T-helper 9 cell (primary cell): ENCODE measurements at places on chromosomes 3 and 15.

DNA sequence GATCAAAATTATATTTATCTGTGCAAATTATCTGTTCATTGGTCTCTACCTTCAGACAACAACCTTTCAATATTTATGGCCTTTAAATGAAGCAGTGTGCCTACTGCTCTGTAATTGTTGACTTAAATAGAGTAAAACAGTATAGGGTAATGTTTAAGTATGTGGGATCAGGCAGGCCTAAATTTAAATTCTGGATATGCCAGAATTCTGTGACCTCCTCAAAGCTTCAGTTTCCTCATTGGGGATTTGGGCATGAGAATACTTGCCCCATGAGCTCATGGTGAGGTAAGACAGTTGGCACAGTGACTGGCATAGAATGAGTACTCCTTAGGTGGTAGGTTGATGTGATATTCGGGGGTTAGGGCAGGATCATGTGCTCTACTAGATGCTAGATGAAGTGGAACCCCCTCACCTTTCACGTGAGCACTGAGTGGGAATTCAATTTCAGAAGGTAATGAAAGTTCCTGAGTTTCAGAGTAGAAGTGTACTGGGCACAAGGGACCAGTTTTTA lies 14.9 kb downstream of the ARL8B start:
- DNase-seq = no peak

- DNase-seq = no peak
These were observed 47.9 kb downstream of the IGSF11 start for GRCh38 chr3:118986734-118987133.

DNA sequence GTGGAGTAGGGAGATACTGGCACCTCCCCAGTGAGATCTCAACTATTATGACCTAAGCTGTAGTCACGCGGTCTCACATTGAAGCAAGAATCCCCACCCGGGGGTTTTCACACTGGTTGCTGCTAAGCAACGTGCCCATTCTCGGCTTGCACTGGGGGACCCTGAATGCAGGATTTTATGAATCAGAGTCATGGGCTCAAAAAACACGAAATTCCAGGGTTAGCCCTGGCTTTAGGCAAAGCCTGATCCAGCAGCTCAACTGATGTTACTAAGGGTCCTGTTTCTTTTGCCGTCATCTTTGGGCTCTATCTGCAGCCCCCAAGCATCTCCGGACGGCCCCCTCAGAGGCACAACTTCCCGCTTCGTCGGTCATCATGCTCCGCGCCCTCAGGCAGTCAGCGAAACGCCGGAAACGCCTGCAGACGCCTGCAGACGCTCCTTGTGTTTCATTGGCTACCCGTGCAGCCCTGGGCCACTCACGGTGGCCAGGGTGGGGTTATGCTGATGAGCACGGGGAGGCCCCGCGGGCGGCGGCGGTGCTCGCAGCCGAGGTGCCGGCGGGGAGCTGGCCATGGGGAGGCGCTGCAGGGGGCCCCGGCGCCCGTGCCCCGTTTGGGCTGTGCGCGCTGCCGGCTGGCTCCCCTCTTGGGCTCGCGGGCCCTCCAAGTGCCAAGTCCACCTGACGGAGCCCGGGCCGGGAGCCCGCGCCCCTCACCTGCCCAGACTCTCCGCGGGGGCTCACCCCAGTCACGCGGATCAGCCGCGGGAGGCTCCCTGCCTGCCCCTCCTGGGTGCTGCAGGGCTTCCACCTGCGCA lies 25.8 kb downstream of the EFCC1 start:
- DNase-seq = peak; percentile 82

DNA sequence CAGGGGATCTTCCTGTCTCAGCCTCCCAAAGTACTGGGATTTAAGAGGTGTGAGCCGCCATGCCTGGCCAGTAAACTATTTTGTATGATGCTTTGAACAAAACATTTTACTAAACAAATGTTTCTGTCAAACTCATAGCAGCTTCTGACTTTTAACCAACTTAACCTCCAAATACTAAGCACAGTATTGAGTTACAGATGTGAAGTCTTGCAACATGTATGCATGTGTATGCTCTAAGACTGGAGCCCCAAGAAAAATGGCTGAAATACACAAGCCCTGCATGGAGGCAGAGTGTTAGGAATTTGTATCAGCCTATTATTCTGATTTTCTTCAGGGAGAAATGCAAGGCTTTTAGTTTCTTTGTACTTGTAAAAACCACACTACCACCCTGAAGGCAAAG lies 137.1 kb downstream of the CBLB start:
- no peak for DNase-seq

- DNase-seq = no peak
These were observed 120.5 kb downstream of the POLR2M start for GRCh38 chr15:57827021-57827420.

DNA sequence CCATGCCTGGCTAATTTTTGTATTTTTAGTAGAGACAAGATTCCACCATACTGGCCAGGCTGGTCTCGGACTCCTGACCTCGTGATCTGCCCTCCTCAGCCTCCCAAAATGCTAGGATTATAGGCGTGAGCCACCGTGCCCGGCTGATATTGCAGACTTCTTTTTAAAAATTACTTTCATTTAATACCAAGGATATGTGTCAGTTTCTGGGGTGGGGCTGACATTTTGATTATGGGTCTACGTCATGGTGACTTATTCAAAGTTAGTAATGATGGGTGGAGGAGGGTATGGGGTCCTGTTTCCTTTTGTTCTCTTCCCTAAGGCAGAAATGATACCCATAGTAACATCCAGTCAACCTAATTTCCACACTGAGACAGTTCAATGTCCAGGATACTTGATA lies 34.7 kb downstream of the GBE1 start:
- DNase-seq = no peak

DNA sequence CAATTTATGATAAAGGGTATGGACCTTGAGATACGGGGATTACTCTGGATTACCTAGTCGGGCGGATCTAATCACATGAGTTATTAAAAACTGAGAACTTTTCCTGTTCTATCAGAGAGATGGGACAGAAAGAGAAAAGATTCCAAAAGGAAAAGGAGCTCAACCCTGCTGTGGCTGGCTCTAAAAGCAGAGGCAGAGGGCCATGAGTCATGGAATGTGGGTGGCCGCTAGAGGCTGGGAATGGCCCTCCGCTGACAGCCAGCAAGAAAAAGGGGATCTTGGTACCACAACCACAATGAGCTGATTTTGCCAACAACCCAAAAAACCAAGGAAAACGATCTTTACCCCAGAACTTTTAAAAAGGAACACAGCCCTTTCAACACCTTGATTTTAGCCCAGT lies 210.0 kb downstream of the MAGI1 start:
- no peak for DNase-seq

GRCh38 chr15:63462088-63462487 lies 42.3 kb upstream of the USP3 start:
- no peak for DNase-seq

GRCh38 chr15:42716626-42717025 lies 20.3 kb downstream of the CDAN1 start:
- no peak for DNase-seq

DNA sequence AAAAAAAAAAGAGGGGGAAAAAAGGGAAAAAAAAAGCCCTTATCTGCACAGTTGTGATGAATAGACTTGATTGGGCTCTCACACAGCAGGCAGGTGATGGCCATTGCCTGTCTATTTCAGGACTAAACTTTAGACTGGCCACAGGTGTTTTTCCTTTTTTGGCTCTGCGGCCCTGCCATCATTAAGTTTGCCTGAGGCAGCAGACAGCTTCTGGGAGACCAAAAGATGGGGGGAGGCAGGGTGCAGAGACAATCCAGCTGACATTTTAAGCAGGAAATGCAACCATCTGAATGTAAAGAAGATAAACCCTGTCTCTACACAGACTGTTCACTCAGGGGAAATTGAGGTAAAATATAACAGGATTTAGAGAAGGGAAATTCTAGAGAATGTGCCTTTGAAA lies 295.0 kb upstream of the KCNH8 start:
- no peak for DNase-seq

GRCh38 chr15:98330692-98331435 lies 317.5 kb upstream of the IGF1R start:
- DNase-seq = no peak

- no peak for DNase-seq
These were observed 42.0 kb upstream of the SEC61A1 start for GRCh38 chr3:128009952-128010846.

DNA sequence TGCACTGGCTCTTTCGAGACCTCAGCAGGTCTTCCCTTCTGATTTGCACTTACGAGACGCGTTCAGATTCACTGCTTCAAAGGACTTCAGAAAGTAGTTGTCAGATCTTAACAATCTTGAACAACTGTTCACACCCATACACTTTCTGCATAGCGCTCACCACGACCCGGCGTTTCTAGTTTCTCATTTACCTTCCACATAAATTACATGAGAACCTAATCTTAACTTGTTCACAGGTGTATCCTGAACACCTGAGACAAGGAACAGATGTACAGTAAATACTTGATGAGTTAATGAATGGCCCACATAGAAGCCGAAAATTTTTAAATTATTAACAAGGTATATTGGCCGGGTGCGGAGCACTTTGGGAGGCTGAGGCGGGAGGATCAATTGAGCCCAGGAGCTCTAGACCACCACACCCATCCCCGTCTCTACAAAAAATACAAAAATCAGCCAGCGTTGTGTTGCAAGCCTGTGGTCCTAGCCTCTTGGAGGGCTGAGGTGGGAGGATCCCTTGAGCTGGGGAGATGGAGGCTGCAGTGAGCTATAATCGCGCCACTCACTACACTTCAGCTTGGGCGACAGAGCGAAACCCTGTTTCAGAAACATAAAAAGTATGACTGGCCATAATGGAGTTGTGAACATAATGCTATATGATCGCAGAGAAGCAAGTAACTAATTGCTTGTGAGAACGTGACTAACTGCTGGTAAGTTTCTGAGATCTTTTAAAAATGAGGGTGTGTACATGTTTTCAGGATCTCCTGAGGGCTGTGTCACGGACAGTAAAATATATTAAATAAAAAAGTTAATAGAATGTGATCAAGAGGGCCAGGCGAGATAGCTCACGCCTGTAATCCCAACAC lies 984 bp upstream of the SMARCC1 start:
- DNase-seq = no peak

DNA sequence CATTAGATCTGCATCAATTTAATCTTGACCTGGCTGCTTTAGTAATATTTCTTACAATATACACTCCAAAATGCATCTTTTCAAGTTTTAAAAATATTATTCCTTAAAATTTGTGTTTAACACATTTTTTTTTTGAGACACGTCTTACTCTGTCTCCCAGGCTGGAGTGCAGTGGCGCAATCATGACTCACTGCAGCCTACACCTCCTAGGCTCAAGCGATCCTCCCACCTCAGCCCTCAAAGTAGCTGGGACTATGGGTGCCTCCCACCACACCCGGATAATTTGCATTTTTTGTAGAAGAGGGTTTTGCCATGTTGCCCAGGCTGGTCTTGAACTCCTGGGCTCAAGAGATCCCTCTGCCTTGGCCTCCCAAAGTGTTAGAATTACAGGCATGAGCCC lies 73.6 kb downstream of the ETV5 start:
- no peak for DNase-seq

DNA sequence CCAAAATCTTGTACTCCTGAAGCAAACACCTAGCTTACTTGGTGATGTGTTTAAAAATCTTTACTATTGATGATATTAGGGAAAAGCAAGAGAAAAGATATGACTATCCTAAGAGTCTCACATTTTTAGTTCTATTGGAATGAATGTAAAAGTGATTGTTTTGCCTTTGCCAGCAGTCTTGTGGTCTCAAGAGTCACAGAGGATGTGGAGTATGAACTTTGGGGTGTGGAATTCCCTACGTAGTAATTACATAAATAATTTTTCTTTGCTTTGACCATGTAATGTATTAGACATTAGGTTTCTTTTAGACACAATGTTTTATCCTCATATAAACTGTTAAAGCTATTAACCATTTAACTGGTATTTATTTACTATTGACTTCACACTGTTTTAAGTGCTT lies 387.6 kb downstream of the NAALADL2 start:
- DNase-seq = no peak

- DNase-seq = no peak
These were observed 27.6 kb upstream of the MYO1E start for GRCh38 chr15:59400103-59400813.

DNA sequence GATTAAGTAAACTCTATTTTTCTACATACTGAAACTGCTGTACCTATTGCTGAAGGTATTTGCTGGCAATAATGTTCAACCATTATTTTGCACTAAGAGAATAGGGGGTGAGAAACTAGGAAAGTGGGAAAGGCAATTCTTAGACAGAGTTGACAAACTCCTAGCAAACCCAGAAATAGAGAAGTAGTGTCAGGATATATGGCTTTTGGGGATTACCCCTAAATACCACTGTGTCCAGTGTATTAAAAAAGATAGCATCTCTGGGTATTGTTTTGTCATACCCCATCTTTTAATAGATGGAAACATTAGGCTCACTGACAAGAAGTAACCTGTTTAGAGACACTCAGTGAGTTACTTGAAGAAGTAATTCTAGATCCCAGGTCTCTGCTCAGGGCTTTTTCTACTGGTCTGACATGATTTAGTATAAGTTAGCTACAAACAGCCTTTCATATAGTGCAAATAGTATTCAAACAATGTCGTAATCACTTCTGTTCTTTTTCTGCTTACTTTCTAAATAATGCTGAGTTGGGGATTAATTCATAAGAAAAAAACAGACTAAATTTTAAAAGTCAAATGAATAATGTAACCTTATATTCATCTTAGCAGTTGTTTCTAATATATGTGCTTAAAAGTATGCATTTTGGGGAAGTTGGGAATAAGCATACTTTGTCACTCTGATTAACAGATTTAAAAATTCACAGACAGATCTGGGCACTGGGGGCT lies 107.2 kb downstream of the IL1RAP start:
- DNase-seq = no peak

GRCh38 chr3:169218314-169218983 lies 445.1 kb downstream of the MECOM start:
- DNase-seq = no peak

GRCh38 chr3:68033867-68034266 lies 379.5 kb upstream of the SUCLG2 start:
- DNase-seq = no peak
